Frontal cortex (tissue), 4 donors: ENCODE measurements at places on chromosomes 7 and 10.

DNA sequence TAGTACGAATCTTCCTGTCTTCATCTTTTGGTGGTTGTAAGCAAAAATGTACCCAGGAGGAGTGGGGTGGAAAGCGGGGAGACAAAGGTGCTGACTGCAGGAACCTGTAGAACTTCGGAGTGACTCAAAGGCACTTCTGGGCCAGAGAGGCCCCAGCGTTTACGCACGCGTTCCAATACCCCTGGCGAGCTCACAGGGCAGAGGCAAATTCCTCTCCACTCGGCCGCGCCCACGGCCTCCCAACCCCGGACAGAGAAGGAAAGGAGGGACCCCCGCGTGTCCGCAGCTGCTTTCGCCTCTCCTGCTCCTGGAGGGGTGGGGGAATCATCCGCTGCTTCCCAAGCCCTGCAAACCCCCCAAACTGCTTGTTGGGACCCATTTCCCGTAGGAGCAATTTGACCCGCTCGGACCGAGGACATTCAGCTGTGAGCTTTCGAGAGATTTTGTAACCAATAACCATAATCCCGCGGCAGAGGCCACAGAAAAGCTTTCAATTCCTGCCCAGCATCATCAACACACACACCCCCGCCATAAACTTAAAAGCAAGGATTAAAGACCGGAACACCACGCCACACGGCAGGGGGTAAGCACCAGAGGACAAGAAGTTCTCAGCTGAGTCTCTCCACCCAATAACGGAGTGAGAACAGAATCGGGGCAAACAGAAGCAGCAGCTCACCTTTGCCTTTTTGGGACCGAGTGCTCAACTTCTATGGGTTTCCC, 2.3 kb downstream of the IGF2BP3 start:
- no peak for DNase-seq

GRCh38 chr10:64175271-64175962, 654.2 kb downstream of the REEP3 start:
- no peak for DNase-seq

GRCh38 chr7:92158660-92159575, 20.0 kb downstream of the LRRD1 start:
- DNase-seq: no peak

- peak; percentile 50 for DNase-seq
Observed at GRCh38 chr10:97016728-97017473, 168.9 kb downstream of the SLIT1 start.

DNA sequence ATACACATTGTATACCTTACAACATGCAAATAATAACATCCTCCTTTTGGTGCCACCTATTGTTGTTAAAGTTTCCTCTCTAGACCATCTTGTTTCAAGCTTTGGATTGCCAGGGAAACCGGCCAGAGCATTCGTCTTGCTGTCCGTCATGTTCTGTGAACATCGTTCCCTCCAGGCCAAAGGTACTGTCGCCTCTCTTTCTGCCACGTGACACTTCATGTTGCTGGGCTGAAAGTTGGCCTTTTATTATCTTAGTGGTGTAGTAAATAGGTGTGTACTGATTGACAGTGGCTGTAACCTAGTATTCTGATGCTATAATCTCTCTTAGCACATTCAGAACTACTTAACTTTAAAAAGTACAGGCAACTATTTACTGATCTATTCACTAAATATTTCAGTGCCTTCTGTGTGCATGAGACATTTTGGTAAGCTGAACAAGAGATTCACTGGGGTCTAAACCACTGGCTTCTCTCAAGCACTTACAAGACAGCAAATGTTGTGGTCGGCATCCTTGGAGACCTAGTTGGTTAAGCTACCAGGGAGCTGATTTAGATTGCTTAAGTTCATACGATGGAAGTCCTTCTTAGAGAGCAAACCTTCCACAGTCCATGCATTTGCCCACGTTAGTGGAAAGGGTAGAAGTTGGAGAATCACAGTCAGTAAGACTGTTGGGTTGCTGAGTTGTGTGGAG, 52.4 kb downstream of the SHH start:
- DNase-seq: no peak
